ENCODE measurements at places on chromosomes 7 and 10.
A peak's percentile ranks its signal among the peaks of the same experiment; 100 is the strongest.

DNA sequence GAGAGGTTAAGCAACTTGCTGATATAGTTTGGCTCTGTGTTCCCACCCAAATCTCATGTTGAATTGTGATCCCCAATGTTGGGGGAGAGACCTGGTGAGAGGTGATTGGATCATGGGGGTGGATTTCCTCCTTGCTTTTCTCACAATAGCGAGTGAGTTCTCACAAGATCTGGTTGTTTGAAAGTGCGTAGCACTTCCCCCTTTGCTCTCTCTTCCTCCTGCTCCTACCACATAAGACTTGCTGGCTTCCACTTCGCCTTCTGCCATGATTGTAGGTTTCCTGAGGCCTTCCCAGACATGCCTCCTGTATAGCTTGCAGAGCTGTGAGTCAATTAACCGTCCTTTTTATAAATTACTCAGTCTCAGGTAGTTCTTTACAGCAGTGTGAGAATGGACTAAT, 13.5 kb upstream of the ZNRF2 start:
- no peak for DNase-seq

GRCh38 chr7:493661-494251, 25.9 kb downstream of the PDGFA start:
- DNase-seq = no peak

DNA sequence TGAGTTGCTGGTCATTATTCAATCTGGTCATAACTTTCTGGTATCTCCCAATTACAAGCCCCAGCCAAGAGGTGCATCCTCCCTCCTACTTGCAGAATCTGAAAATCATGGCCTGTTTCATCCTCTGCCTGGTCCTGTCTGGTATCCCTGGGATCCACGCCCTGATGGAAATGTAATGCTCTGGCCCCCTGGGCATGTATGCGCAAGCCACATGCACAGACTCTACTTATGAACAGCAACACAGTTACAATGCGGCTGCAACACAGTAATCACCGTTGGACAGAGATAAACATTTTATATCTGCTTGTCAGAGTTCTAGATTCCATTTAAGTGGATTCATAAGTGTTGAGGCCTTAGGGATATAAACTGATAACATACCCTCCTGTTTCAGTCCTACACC, 117.8 kb upstream of the ABI1 start:
- no peak for DNase-seq

- no peak for DNase-seq
Measured at GRCh38 chr7:115183431-115184057, 261.6 kb downstream of the MDFIC start.

- no peak for DNase-seq
Measured at GRCh38 chr7:54839575-54840213, 80.7 kb upstream of the SEC61G start.

DNA sequence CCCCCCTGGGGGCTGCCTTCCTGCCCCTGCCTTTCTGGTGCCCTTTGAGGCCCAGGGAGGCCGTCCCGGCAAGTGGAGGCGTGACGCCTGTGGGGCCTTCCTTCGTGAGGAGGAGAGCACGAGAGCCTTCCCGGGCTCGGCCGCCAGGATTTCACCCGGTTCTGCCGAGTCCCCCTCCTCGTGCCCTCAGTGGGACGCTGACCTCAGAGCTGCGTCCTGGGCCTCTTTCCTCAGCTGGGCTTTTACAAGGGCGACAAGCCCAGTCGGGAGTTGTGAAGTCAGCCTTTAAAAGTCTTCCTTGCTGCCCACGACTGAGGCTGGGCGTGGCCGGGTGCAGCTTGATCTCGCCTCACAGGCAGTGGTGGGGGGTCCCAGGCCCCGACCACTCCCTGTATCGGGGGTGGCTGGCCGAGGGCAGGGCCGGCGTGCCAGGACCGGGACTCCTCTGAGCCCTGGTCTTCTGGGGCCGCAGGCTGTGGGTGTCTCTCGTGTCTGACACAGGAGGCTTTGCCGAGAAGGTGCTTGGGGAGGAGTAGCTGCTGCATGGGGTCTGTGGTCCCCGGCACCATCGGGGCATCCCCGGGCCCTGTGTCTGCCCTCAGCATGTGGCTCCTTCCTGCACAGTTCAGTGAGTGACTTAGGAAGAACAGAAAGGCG, 41.8 kb downstream of the FAM20C start:
- no peak for DNase-seq

GRCh38 chr7:67989142-67989541, 992.5 kb downstream of the TYW1 start:
- DNase-seq = no peak

DNA sequence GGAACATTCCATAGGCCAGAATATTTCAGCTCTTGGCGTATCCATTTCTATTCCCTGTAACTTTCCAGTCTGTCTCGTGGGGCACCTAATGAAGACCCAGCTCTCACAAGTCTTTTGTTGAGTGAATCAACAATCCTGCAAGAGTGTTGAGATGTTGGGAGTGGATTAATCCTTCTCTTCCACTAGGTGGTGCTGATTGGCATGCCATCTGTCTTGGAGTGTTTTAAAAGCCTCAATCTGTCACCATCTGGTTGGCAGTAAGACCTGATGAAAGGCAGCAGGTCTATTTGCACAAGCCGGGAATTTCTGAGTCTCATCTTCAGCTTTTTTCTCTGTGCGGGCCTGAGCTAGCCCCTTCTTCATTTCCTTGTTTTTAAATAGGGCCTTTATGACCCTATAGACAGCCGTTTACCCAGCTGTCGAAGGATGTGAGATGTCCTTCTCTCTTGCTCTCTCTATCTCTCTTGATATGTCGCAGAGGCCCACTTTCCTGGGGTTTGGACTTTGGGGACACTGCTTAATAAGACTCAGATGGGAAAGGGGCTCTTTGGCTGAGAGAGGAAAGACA, 180.5 kb downstream of the ZNF365 start:
- DNase-seq = peak; percentile 14

GRCh38 chr10:126496771-126497545, 108.7 kb upstream of the ADAM12 start:
- DNase-seq = no peak

DNA sequence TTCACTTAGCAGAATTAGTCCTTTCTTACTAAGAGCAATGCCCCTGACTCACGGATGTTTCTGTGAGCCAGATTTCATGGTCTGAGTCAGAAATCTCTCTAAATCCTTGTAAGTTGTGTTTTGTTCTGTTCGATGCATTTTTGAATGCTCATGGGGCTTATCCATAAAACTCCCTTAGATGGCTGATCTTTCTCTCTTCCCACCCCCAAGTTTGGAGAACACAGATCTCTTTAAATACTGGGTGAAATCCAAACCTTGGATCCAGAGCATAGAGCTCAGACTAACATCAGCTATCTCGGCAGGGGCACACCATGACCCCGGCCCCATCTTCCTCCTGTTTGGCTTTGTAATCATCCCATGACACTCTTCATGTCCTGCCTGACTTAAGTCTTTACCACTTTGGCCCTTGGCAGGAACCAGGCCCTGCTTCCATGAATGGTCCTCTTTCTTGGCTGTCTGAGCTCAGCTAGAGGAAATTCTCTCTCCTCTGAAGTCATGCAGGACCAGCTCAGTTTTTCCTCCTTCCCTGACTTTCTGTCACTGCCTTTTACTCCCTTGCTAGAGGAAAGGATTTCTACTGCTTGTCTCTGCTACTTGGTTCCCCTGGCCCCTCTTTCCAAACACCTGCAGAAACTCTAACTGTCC, 120.4 kb upstream of the RAB11FIP2 start:
- DNase-seq = no peak

GRCh38 chr10:110436554-110437350, 61.0 kb upstream of the DUSP5 start:
- DNase-seq = no peak

DNA sequence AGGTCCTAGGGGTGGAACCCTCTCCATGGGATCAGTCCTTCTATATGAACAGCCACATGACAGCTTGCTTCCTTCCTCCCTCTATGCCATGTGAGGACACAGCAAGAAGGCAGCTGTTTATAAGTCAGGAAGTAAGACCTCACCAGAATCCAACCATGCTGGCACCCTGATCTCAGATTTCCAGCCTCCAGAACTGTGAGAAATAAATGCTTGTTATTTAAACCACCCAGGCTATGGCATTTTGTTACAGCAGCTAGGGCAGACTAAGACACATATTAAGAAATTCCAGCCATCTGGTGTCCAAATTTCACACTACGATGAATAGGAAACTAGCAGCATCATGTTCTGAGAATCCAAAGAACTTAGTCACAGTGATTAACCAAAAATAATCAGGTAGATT, 140.1 kb downstream of the ZFAND4 start:
- no peak for DNase-seq

DNA sequence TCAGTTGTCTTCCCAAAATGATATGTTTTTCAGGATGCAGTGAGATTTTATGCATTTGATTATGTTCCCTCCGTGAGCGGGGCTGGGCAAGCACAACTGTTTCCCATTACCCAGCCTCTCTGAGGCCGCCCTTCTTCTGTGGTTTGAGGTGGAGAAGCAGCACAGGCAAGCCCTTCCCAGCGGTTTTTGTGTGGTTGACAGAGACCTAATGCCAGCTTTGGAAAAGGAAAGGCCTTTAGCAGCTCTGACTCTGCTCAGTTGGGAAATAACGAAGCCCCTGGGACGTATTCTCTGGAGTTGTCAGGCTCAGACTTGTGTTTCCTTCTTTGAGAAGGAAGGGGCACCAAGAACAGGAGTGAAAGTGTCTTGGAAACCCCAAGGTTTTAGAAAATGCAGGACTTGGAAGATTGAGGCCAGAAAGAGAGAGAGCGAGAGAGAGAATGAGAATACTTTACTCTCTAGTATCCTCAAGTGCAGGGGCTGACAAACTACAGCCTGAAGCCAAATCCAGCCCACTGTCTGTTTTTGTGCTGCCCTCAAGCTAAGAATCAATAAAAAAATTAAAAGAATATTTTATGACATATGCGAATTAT, 20.6 kb upstream of the PDCD4 start:
- DNase-seq = no peak

GRCh38 chr7:44368455-44368854, 43.1 kb upstream of the CAMK2B start:
- DNase-seq = no peak

DNA sequence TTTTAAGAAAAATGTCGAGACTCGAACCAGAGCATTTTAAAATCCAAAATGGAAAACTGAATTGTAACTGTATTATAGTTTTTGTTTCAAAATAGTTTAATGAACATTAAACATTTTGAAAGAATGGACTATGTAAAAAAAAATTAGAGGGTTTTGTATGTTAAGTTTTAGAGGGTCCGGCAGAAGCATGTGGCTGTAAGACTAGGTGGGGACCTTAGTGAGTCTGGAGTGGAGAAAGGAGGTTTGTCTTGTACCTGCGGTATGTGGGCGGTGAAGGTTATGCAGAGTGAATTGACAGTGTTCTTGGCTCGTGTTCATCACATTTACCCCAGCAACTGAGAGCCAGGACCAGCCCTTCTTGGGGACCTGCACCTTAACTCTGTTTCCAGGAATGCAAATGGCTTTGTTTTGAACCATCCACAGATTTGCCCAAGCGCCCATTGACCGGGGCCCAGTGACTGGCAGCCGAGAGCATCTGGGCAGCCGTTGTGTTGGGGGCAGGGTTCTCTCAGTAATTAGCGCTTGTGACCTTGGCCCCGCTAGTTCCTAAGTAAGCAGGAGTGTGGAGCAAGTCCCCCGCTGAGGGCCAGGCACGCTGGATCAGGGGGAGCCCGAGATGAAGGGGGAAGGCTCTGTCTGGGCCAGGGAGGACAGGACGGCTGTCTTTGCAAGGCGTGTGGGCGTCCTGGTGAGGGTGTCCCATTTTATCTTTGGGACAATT, 1.4 kb upstream of the KLF6 start:
- DNase-seq = no peak

DNA sequence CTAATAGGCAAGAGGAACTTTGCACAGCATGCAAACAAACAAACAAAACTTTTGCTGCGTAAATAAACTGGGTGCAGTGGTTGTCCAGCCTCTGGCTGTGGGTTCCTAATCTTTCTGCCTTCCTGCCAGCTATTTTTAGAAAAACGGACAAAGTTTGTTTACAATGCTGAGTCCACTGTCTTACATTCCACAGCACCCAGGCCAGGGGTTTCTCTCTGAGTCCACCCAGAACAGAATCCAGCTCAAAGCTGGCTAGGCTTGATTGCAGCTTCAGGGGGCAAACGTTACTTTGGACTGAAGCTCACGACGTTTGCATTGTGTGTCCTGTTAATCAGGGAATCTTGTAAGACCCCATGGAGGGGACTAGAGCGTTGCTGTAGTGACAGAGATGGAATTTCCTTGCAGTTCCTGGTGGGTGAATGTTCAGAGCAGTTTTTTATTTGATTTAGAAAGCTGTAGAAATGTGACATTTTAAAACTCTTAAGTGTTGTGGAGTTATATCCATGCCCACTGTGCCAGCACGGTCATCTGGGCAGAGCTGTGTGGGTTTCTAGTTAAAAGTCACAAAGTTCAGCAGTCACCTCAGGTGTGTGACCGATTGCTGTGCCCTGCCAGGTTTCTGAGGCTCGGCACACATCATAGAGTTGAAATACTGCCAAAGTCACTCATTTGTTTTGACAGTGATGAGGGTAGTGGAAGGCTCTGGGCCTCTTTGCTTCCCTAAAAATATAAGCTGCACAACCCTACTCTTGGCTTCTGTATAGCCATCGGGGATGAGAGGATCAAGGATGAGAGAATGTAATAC, 247.0 kb downstream of the STK31 start:
- DNase-seq = no peak

DNA sequence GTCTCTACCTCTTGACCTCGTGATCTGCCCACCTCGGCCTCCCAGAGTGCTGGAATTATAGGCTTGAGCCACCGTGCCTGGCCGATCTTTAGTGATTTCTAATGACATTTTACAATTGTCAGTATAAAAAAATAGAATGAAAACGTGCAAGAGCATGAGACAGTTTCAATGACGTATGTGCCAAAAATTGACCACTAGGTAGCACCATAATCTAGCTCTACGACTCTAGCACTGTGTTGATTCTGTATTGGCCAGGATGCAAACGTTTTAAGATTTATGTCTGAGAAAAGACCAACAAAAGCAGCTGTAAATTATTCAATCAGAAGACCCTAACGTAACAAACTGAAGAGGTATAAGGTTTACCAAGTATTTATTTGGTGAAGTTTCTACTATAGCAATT, 25.4 kb upstream of the EXOC6 start:
- DNase-seq = no peak

- DNase-seq = no peak
Measured at GRCh38 chr10:14611968-14612693, 162.6 kb downstream of the FAM107B start.

- DNase-seq = no peak
Measured at GRCh38 chr7:88307412-88307811, 718 bp upstream of the STEAP4 start.
